ENCODE measurements at places on chromosomes 3 and 15.

GRCh38 chr3:23964537-23965235 lies 19.6 kb downstream of the NR1D2 start:
- no peak for DNase-seq

DNA sequence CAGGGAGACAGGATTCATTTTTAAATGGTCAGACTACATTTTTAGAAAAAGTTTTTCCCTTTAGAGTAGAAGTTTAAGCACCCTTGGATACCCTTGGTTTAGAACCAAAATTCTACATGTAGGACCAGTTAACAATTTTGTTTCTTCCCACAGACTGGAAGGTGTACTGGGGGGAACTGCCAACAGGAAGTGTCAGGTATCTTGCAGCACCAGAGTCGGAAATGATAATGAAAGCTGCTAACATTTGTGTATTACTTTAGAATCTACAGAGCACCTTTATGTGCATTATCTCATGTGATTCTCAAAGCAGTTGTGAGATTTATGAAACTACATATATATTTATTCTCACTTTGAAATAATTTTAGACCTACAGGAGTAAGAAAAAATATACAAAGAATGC lies 21.5 kb downstream of the SPRED1 start:
- no peak for DNase-seq

- DNase-seq: no peak
These were observed 50.6 kb upstream of the C3orf80 start for GRCh38 chr3:160174621-160175020.

GRCh38 chr3:155742349-155742965 lies 2.4 kb downstream of the PLCH1 start:
- DNase-seq: no peak
